ENCODE measurements at places on chromosomes 5 and 9. TPM values are rescaled to one million over a fixed set of nuclear protein-coding genes. Genes with fewer than 3 reads are reported as not detected.

Gene NUTM2G
- not detected for total RNA-seq

Gene ALDH1A1
- 3.5 TPM for total RNA-seq

Gene AK8
- total RNA-seq = 0.14 TPM

Gene FBXL17
- 19.0 TPM for total RNA-seq

Gene B4GALT7
- 43.1 TPM for total RNA-seq

Gene AJM1
- 1.4 TPM for total RNA-seq

Gene EHMT1
- 66.9 TPM for total RNA-seq

Gene MIGA2
- total RNA-seq = 30.9 TPM

Gene NDUFA8
- total RNA-seq = 22.8 TPM

Gene DMRT3
- total RNA-seq = not detected

Gene SCGB3A2
- not detected for total RNA-seq

Gene PCDHA1
- not detected for total RNA-seq
